ENCODE measurements at places on chromosomes 6 and 20. TPM values are rescaled to one million over a fixed set of nuclear protein-coding genes. Genes with fewer than 3 reads are reported as not detected.

Gene CRISP3
- total RNA-seq: not detected

Gene VARS1
- 60.0 TPM for total RNA-seq

Gene CGA
- not detected for total RNA-seq

Gene PGM3
- 133 TPM for total RNA-seq

Gene CTSA
- 60.9 TPM for total RNA-seq

Gene ADAM33
- 44.8 TPM for total RNA-seq

Gene EYS
- total RNA-seq: under 0.01 TPM

Gene HSPA1B
- total RNA-seq: 148 TPM

Gene PAX1
- not detected for total RNA-seq

Gene HNF4A
- not detected for total RNA-seq

Gene TMEM14A
- 18.7 TPM for total RNA-seq

Gene LY6G6D
- not detected for total RNA-seq

Gene NOTCH4
- total RNA-seq: 1.6 TPM

Gene FILIP1
- 0.32 TPM for total RNA-seq

Gene MRAP2
- total RNA-seq: not detected

Gene PAK5
- total RNA-seq: not detected

Gene DSP
- 28.1 TPM for total RNA-seq

Gene GRIK2
- total RNA-seq: 20.6 TPM

Gene SOBP
- total RNA-seq: 1.9 TPM

Gene PREX1
- 23.8 TPM for total RNA-seq

Gene TIAM2
- total RNA-seq: 8.6 TPM

Gene SUMO4
- total RNA-seq: 2.6 TPM

Gene KATNA1
- 18.0 TPM for total RNA-seq

Gene PTPRK
- 82.5 TPM for total RNA-seq

Gene SULF2
- total RNA-seq: 3.5 TPM

Gene BHLHE23
- total RNA-seq: not detected

Gene IL17F
- under 0.01 TPM for total RNA-seq

Gene CALHM5
- total RNA-seq: 7.7 TPM

Gene PLCB4
- total RNA-seq: 3.2 TPM

Gene MICAL1
- 55.3 TPM for total RNA-seq

Gene MYLK4
- total RNA-seq: 0.64 TPM

Gene MEI4
- total RNA-seq: not detected

Gene ARG1
- total RNA-seq: not detected

Gene SHLD1
- total RNA-seq: 0.97 TPM

Gene CRIP3
- total RNA-seq: not detected

Gene BYSL
- 20.7 TPM for total RNA-seq

Gene IER3
- total RNA-seq: 187 TPM

Gene ESR1
- 2.6 TPM for total RNA-seq

Gene LBP
- total RNA-seq: not detected

Measured in fibroblast of villous mesenchyme (primary cell).